ENCODE measurements at places on chromosomes 2 and 18. TPM values are rescaled to one million over a fixed set of nuclear protein-coding genes. Genes with fewer than 3 reads are reported as not detected.

GRCh38 chr2:105416156-105416555 lies 17.3 kb upstream of the FHL2 start:
- DNase-seq, result no peak

DNA sequence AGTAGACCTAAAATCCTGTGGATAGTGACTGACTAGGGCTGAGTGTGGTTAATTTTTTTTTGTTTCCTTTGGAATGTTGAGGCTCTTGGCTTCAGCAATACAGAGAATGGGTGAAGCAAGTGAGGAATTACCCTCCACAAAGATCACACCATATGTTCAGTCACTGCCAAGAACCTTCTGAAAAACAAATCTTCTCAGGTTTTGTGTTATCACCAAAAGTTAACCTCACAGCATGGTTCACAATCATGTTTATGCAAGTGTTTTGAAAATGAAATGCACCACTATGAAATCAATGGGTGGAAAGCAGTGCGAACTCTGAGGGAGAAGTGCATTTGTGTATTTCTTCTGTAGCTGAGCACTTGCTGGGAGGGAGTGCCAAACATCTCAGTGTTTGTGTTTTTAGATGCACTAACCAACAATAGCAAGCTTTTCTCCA lies 44.4 kb downstream of the SPATS2L start:
- DNase-seq, result no peak

DNA sequence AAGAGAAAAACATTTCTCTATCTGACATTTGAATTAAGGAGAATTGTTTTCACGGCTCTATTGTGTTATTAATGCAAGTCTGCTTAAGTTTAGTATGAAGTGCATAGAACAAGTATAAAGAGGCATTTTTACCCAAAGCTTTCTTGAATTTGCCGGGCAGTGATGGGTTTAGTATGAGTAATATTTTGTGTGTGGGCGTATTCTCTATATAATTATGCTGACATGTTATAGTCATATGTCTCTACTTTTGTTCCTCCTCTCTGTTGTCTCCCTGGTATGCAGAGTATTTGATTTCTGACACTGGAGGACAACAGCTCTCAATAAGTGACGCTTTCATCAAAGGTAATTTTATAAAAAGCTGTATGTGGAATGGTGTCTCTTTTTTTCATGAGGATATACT lies 45.9 kb downstream of the PIKFYVE start:
- DNase-seq, result no peak

Gene TGFA
- 0.91 TPM for polyA plus RNA-seq

Gene SCN7A
- 85.7 TPM for polyA plus RNA-seq

DNA sequence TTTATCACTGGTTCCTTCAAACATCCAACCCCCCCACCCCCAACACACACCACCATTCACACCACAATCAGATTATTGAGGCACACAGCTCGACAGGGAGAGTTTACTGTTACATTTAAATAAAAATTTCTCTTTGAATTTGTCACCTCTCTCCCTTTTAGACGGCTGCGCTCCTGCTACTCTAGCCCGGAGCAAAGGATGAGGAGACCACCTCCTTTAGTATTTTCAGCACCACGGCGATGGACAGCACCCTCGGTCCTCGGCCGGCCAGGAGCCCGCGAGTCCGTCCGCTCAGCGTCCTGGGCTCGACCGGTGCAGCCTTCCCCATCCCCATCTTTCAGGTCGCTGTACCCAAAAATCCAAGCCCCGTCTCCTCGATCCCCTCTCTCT lies 892 bp downstream of the CELF4 start:
- peak; percentile 92 for DNase-seq

Gene DNAJC5G
- 0.12 TPM for polyA plus RNA-seq

Gene CRYBA2
- not detected for polyA plus RNA-seq

All from muscle of back (tissue), 13 donors.